ENCODE measurements at places on chromosomes 16 and 17.

GRCh38 chr17:5410594-5411272, 8.7 kb downstream of the NUP88 start:
- DNase-seq: no peak

DNA sequence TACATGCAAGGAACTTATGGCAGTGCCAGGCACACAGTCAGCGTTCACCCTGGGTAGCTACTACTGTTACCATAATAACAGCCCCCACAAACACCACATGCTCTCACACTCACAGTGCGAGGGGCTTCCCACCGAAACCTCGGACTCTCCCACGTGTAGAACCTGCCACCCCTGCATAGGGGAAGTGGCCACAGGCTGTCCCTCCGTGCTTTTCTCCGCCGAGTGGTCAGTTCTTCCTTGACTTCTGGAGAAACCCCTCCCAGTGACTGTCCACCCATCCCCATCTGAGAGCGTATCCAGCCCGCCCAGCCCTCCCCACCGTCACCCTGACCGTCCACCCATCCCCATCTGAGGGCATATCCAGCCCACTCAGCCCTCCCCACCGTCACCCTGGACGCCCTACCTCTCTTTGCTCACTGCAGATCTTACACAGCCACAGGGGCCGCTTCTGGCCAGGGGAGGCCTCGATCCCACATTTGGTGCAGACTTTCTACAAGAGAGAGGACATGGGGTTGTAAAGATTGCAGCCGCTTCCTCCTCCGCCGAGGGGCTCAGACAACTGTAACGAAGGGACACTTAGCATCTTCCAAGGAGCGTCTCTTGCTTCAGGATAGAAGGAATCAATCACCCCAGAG, 71.1 kb downstream of the RPH3AL start:
- DNase-seq: no peak

GRCh38 chr17:63116228-63116627, 150.2 kb downstream of the TANC2 start:
- peak; percentile 41 for DNase-seq

DNA sequence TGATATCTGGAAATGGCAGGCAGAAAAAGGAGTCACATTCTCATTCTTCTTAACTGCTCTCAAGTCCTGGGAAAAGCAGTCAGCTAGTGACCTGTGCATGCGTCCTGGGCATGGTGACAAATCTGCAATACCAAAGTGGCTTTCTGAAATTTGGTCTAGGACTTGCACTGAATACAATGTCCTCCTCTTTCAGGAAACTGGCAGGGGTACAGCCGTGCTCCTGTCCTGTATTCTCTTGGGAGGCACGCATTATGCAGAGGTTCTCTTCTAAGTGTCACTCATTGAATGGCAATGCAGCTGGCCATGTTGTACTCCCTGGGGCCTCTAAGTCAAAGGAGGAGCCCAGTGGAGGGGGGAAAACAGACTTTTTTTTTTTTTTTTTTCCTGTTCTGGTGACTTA, 10.6 kb downstream of the PHF12 start:
- no peak for DNase-seq

GRCh38 chr16:68072038-68072695, 13.0 kb upstream of the NFATC3 start:
- DNase-seq: peak; percentile 70

DNA sequence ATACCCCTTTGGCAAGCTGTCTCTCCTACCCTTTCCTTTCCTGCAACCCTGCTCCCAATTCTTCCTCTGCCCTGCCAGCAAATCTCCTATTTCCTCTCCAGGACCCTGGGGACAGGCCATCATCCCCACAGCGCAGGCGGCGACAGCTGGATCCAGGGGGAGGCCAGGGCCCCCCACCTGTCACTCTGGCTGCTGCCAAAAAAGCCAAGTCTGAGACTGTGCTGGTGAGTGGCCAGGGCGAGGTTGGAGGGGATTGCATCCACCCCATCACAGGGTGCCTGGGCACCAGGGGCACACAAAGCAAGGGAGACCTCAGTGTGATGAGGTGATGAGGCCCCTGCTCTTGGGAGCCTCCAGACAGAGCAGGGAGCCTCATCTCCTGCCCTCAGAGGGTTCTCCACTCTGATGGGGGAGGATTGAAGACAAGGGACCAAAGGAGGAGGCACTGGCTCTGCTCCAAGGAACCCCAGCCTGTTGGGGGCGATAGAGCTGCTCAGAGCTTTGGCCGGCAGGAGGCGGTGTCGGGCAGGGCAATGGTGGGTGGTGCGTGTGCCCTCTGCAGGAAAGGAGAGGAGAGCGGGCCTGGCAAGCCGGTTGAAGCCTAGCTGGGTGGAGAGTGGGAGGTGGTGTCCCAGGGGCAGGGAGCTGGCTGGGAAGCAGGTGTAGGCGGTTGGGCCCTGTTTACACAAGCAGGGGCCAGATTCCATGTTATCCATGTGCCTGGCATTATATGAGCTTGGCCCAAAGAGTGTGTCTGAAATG, 15.6 kb upstream of the PDK2 start:
- DNase-seq: peak; percentile 70

- peak; percentile 93 for DNase-seq
These were observed 2.3 kb downstream of the BAIAP2 start for GRCh38 chr17:81037026-81037797.

DNA sequence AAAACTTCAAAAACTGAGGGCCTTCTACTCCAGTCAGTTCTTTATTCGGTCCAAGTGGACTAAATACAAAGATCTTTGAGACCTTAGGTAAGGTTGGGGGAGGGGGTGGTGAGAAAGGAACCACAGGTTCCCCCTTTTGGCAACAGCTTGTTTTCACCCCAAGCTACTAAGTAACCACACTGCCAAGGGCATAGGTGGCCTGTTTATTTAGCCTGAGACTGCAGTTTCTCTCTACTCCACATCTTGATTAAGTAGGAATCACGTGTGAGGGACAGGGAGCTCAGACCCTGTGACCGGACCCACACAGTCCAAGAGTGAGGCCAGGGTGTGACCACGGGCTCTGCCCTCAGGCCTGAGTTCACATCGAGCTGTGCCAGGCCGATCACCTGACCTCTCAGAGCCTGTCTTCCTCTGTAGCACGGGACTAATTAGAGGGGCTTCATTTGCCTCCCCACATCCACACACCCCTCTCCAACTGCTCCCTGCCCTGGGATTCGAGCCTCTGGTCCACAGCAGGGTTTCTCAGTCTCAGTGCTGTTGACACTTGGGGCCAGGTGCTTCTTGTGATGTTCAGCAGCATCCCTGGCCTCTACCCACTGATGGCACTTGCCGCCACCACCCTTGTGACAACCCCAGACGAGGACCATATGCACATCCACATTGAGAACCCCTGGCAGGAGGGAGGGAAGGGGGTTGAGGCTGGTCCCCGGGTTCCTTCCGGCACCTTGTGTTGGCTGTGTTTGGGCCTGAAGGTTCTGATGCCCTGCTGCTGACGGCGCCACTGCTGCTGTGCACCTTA, 17.8 kb downstream of the ST6GALNAC2 start:
- DNase-seq: peak; percentile 22

DNA sequence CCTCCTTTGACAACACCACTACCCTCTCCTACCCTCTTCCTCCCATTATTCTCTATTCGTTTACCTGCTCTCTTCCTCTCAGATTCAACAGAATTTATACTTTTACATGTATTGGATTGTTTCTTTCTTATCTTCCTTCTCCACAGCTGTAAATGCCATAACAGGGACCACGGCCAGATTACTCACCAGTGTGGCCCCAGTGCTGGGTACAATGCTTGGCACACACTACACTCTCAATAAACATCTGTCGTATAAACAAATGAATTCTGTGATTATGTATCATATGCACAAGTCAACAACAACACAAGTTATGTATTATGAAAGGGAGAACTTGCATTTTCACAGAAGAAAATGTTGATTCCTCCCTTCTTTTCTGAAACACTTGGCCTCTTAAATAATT, 20.0 kb downstream of the AARSD1 start:
- DNase-seq: no peak

DNA sequence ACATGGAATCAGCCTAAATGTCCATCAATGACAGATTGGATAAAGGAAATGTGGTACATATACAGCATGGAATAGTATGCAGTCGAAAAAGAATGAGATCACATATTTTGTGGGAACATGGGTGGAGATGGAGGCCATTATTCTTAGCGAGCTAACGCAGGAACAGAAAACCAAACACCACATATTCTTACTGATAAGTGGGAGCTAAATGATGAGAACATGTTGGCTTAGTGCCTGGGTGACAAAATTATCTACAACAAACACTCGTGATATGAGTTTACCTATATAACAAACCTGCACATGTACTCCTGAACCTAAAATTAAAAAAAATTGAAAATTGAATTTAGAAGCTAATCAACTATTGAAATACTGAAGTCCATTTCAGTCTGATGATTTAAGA, 6.1 kb downstream of the ANKS4B start:
- DNase-seq: no peak

DNA sequence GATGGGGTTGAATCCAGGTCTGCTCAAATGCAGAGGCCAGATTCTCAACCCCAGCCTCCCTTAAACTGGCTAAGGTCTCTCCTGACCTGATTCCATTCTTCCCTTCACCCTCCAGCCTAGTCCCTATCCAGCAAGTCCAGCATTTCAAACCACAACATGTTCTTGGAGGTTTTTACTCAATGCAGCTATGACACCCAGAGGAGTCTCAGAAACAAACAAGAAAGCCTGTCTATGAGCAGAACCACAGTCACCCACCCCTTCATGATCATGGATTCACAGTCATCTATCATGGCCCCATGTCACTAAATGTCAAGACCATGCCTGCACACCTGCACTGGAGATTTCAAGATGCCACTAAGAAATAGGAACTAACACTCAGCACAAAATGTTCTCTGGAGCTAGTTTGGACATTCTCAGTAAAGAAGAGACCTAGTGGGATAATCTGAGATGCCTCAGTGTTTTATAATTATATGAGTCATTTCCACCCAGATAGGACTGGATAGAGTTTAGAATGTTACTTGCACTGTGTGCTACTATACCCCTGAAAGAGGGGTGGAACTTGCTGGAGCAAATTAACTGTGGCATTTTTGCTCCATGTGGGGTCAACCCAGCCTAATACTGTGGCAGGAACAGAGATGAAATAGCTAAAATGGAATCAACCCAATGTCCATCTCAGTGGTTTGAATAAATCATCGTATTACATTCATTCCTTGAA, 9.5 kb upstream of the METTL22 start:
- DNase-seq: no peak

DNA sequence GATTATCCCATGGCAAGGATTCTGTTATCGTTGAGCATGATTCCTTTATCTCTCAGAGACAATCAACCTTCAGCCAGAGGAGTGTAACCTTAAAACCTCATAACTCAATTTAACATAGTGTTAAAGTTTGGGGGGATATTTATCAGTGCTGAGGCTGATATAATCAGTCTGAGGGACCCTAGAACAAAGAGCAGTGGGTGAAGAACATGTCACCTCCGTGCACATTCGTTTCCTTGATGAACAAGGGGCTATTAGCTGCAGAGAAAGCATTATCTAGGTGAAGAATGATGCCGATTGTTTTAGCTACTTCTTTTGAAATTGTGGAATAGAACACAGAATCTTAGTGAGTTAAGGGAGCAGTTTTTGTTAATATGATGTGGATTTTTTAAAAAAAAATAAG, 99.1 kb downstream of the SKAP1 start:
- no peak for DNase-seq

- no peak for DNase-seq
These were observed 443 bp downstream of the CSNK2A2 start for GRCh38 chr16:58197314-58198012.

GRCh38 chr16:87724490-87725291, 41.1 kb downstream of the KLHDC4 start:
- DNase-seq: no peak

DNA sequence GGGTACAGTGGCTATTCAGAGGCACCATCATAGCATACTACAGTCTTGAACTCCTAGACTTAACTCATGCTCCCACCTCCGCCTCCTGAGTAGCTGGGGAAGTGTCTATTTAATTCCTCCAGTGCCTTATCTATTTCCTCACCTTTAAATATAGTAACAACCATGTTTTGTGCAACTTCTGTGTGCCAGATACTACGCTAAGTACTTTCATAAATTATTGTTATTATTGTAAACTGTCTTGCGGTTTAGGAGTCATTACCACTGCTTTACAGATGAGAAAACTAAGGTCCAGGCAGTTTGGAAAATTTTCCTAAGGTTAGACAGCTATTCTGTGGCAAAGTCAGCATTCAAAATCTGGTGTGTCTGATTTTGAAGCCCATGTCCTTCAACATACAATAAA, 359.1 kb upstream of the XYLT1 start:
- DNase-seq: no peak
